Occipital lobe (tissue), 3 donors: ENCODE measurements at places on chromosomes 7 and 10.

DNA sequence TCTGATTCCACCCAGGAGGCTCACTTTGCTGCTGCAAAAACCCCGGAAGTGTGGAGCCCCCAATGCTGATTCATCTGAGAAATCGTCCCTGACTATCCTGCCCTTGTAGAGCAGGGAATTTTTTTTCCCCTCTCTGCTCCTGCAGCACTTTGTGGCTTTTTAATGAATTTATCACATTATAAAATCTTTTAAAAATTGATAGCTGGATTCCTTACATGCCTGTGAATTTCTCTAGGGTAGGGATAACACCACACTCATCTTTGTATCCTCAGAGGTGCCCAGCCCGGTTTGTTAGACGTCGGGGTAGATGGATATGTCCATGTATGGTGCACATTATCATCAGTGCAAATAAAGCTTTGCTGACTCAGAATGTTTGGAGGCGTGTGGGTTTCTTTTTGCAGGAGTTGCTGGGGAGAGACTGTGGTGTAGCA lies 185.7 kb downstream of the STK31 start:
- no peak for DNase-seq

DNA sequence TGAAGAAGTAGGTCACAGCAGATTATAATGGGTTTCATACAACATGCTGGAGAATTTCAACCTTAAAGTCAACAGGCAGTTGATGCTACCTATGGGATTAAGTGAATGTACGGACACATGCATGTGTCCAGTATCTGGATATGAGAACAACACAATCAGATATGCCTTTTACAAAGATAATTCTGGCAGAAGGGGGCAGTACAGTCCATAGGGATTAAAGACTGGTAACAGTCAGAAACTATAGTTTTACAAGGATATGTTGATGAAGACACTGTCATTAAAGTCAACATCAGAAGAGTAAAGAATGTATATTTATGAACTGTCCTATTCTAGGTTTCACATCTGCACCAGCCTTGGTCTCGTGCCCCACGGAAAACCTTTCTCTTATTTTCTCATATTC lies 41.5 kb downstream of the ANKMY2 start:
- DNase-seq: no peak

DNA sequence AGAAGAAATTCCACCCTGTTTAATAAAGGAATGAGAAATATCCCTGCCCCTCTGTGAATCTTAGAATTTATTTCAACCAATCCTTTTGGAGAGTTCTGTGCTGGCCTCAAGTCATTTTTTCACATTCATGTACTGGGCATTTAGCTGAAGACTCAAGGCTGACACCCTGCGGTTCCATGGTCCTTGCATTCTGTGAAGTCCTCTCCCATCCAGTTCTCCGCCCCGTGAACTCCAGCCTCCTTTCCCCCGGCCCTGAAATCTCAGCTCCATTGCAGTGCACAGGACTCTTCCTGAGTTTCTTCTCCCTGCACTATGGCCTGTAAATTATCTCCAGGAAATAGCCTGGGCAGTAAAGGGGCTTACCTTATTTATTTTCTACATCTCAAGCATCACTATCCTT lies 183.0 kb upstream of the KCND2 start:
- DNase-seq: no peak

GRCh38 chr7:88540012-88540411 lies 219.5 kb upstream of the ZNF804B start:
- no peak for DNase-seq

DNA sequence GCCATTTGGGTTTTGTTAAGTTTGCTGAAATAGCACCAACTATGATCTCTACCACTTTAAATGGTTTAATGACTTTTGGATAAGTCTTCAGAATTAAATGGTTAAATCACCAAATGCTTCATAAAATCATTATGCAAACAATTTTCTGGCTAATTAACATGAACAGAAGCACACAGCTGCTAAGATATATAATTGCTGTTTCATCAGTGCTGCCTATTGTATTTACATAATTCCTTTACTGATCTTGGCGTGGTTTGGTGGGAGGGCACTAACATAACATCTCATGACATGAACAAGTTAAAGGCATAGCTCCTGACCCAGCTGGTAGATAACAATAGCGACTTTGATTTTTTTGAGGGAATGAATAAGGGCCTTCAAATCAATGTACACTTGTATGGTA lies 94.1 kb downstream of the FZD1 start:
- no peak for DNase-seq

DNA sequence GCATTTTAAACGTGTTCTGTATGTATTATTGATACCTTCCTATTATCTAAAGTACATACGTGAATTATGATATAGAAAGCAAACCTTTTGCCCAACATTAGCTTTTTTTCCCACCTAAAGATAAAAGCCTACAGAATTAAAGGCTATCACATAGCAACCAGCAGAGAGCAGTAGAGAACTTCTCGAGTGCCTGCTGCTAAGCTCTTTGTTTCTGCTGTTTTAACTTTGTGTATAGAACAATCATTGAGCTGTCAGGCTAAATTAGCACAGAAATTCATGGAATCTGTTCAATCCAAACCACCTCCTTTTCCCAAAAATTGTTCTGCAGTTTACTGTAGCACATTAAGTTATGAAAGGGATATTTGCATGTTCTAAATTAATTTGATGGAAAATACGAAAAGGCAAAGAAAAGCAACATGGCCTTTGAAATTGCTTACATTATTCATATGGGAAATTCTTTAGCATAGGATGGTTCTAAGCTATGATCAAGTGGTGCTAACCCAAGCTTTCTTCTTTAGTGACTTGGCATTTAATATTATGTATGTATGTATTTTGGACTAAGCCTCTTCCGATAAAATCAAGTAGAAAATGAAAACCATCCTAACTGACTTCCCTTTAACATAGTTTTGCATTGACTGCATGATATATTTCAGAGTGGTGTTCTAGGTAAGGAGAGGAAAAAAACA lies 1288.5 kb downstream of the GATA3 start:
- DNase-seq: peak; percentile 3

DNA sequence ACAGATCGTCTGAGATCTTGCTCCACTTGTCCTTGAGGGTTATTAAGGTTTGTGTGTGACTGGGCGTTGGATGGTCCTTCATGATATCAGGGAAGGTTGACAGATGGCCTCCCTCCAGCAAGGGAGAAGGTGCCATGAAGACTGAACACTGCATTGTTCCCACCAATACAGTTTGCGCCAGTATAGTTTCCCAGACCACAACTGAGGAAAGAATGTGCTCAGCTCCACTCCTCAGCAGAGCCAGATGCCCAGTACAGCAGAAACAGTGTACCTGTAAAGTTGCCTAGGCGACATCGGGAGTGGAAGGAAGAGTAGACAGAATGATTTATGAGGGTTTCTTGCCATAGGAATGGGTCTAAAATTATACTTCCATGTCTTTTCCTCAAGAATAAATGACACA lies 137.5 kb downstream of the ST7 start:
- DNase-seq: no peak

DNA sequence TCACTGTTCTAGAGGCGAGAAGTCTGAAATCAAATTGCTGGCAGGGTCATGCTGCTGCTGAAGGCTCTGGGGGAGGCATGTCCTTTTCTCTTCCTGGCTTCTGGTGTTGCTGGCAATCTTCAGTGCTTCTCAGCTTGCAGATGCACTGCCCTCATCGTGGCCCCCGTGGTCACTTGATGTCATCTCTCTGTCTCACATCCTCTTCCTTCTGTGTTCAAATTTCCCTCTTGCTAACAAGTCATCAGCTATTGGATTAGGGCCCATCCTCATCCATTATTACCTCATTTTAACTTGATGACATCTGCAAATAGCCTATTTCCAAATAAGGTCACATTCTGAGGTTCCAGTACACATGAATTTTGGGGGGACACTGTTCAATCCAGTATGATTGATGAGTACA lies 36.6 kb upstream of the SRGN start:
- no peak for DNase-seq

DNA sequence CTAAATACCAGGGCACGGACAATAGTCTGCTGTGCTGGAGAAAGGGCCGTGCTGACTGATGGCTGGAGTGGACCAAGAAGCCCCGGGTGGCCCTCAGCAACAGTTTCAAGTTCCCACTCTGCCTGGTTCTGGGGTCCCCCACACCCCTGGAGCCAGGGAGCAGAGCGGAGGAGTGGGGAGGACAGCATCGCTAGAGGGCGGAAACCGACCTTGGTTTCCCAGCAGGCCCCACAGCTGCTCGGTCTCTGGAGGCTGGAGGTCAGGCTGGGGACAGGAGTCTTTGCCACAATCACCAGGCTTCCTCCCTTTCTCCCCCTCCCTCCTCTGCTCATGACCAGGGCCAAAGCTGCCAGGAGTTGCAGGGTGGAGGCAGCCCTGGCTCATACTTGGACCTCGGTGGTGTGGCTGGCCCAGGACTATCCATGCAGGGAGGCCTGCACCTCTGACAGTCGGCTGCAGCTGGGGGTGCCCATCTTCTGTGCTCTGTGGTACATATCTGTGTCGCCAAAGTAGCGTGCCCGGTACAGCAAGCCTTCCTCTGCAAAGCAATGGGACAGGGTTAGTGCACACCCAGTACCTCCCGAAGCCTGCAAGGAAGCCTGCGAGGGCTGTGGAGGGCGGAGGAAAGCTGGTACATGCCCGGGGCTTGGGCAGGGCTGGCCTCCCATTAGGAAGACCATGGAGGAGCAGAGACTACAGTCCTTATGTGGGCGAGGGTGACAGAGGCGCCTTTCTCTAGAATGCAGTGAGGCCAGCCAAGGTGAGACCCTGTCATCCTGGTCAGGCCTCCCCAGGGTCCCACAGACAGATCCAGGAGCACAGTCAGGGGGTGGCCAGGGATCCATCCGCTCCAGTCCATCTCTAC lies 19.1 kb downstream of the DNAJB12 start:
- no peak for DNase-seq

DNA sequence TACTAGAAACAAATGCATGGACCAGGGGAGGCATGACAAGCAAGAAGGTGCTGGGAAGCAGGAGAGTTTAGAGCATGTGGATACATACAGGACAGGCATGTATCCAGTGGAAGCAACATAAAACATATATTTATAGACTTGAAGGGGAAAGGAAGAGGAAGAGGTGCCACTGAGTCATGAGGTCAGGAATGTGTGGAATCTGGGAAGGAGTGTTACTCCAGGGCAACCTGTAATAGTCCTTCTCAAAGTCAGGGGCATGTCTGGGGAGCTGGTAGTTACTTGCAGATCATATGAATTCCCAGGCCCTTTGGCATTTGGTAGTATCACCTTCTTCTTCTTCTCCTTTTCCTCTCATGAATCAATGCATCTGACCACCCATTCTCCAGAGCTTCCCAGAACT lies 246.6 kb downstream of the XPNPEP1 start:
- no peak for DNase-seq

DNA sequence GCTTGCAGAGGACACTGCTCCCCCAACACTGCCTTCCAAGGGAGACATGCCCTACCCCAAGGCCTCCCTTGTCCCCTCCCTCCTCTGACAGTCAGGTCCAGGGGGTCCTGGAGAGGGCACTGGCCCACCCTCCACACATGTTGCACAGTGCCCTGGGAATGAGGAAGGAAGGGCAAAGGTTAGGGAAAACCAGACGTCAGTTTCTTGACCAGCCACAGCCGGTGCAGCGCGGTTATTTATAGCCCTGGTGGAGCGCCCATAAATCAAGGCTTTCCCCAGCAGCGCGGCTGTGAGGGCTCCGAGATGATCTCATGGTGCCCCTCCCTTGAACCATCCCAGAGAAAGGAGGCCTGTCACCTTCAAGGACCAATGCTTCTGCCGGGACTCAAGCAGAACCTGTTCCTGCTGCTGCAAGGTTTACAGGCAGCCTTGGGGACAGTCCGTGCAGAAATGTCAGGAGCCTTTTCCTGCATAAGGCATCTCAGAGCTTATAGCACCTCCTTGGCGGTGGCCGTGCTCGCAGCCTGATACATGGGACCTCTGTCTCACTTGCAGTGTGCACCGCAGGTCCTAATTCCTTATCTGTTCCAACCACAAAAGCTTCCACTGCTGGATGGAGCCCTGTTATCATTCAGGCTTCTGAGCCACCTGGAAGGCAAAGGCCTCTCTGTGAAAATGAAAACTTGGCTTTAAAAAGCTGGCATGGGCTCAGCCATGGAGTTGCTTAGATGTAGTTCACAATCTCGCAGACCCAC lies 127.3 kb downstream of the LHPP start:
- DNase-seq: peak; percentile 27

GRCh38 chr10:99906470-99906869 lies 103.3 kb downstream of the DNMBP start:
- no peak for DNase-seq

DNA sequence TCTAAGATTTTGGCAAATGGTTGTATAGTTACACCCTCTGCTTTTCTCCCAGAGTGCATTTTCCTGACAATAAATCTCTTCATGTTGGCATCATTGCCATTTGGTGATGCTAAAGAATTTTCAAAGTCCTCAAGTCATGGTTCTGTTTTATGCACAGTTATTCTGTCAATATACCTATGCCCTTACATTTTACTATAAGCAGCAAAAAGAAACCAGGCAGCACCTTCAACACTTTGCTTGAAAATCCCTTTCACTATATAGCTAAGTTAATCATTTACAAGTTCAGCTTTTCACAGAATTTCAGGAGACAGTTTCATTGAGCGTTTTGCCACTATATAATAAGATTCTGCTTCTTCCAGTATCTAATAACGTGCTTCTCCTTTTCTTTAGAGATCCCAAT lies 22.6 kb downstream of the FIGNL1 start:
- no peak for DNase-seq

DNA sequence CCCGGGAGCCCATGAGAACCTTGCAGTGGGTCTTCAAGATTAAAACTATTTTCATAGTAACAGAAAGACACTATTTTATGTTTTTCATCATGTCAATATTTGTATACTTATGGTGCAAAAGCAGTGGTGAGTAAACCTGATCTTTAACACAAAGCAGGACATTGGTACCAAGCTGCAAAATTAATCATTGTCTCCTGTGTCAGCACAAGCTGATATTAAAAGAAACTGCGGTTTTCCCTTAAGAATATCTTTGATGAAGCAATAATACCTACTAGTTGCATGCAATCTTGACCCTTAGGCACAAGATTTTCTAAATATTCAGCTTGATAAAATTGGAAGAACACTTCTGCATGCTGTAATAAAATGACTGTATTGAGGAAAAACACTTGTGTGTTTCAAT lies 121.7 kb downstream of the MDFIC start:
- no peak for DNase-seq
